ENCODE measurements at places on chromosomes 4 and X.

GRCh38 chr4:22532117-22532516 is 16.3 kb upstream of the ADGRA3 start:
- no peak for DNase-seq

- no peak for DNase-seq
These were observed 259.6 kb downstream of the C4orf33 start for GRCh38 chr4:129355516-129355915.

DNA sequence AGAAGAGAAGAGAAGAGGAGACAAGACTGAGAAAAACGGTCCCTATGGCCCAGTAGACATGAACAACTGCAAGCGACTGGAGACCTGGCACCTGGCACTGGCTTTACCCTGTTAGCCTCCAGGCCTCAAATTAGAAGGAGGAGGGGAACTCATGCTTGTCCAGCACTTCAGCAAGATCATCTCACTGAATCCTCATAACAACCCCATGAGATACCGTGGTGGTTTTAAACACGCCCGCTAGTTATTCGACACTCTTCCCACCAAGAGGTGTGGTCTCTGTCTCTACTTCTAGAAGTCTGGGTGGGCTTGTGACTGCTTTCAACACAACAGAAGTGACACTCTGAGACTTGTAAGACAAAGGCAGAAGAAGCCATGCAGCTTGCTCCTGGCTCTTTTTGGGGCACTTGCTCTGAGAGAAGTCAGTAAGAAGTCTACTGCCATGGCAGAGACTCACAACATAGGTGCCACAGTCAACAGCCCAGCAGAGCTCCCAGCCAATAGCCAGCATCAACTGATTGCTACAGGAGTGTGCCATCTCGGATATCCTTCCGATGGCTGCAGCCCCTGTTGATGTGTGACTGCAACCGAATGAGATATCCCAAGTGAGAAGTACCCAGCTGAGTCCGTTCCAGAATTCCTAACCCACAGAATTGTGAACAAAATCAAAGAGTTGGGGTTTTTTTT is 34.0 kb upstream of the BCOR start:
- DNase-seq: no peak

DNA sequence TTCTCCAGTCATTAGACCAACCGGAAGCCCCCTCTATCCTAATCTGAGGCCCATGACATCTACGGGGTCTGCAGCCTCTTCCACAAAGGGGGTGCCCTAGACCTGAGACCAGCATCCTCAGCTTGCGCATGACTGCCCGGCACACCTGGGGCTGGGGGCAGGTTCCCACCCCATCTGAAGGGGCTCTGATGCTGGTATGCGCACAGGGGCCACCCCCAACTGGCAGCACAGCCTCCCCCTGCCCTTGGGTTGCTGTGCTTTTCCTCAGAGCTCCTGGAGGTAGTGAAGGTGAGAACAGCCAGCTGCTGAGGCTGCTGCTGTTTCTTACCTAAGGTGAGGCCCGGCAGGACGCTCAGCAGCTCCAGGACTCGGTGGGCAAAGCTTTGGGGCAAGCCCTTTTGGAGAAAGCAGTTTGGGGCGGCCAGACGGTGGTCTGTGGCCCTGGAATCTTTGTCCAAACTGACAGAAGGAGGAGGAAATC is 18.9 kb upstream of the CPLX1 start:
- DNase-seq: no peak

DNA sequence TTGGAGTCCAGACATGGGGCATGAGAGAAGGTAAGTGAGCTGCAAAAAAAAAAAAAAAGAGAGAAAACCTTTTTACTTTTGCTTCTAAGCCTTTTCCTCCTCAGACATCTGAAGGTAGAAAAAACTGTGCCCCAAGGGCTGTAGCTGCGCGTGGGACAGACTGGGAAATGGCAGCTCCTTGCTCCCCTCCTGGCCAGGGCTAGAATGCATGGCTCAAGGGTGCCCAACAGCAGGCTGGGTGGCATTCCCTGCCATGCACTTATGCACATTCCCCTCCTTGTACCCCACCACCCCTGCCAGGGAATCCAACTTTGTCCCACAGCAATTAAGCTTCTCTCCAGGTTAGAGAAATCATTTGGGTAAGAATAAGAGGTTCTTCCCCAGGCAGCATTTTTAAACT is 421.2 kb downstream of the TRAM1L1 start:
- DNase-seq: no peak

DNA sequence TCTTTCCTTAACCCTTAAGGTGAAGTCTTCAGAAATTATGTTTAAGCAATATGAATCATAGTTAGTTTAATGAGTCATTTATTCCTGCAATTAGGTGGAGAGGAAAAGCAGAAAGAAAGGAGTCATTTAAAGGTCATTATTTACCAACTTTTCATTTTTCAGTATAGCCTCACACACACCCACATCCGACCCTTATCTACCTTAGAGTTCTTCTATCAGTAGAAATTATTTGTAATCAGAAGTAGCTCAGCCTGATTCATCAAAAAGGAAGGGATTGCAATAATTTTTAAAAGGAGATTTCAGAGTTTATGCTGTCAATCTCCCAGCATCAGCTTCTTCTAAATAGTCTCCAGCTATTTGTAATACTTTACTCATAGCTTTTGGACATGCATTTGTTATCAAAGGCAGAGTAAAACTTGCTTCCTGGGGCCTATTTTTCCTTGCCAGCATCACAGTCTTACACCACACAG is 5.9 kb downstream of the ANXA10 start:
- DNase-seq: no peak

DNA sequence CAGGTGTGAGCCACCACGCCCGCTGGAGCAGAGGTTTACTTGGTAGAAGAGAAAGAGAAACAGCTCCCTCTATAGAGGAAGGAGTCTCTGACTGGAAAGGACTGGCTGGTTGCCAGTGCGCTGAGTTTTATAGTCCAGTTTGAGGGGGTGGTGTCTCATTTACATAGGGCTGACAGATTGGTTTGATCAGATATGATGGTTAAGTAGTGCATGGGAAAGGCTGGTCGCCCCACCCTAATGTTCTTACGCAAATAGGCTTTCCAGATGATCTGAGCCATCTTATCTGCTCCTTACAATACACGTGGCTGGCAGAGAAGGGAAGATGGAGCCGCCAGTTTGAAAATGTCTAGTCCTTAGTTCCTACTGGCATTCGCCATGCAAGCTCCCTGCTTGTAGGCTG is 439.5 kb downstream of the NAF1 start:
- no peak for DNase-seq

DNA sequence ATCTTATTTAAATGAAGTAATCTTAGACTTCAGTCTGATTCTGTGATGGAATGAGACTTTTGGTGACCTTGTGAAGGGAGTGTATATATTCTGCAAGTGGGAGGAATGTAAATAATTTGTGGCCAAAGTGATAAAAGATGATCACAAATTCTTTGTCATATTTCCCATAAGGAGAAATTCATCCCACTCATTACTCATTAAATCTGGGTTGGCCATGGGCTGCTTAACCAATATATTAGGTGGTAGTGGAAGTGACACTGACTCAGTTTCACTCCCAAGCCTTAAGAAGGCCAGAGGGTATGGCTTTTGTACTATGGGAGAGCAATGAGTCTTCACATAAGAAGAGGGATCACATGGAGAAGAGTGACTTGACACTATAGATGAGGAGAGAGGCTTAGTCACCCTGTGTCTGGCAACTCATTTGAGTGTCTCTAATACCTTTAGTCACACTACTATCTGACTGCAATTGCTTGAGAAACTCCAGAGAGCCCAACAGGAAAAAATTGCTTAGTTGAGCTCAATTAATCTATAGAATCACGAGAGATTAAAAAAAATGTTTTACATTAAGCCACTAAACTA is 408.2 kb upstream of the PITX2 start:
- DNase-seq: no peak

GRCh38 chr4:183959319-183960045 is 54.4 kb downstream of the STOX2 start:
- DNase-seq: no peak

GRCh38 chrX:85140964-85141363 is 102.6 kb downstream of the SATL1 start:
- no peak for DNase-seq

GRCh38 chr4:76293772-76294171 is 12.8 kb upstream of the STBD1 start:
- no peak for DNase-seq

DNA sequence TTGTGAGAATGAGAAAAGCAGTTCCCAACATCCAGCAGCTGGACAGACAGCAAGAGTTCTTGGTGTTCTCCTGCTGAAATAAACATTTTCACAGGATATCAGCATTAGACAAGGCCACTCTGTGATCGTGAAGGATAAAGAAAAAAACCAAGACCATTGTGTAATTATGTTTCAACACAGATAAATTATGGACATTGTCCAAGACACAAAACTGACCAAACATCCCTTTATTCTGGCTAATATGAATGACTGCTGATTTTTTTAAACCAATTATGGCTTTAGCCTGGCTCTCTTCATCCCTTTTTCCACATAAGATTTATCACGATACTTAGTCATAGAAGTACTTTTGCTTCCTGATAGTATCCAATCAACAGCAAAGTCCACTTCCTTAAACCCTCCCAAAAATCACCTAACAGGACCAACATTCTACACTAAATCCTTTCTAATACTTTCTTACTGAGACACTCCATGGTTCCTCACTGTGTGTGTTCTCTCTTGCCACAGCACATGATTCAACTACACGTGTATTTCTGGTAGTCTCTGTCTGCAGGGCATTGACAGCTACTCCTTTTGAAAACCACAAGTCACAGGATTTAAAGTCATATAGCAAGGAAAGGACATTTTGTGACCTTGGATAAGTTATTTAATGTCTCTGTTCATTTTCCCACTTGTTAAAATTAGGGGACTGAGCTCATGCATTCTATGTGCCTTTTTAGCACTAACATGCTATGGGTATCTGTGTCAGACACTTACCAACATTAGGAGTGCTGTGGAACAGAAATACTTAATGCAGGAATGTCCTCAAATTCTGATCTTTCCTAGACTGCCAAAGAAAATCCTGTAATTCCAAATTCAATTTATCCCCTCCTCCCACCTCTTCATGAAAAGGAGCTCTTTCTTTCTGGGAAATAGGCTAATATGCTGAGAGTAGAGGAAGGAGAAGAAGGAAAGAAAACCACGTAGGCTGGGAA is 137.2 kb upstream of the PGRMC2 start:
- no peak for DNase-seq

DNA sequence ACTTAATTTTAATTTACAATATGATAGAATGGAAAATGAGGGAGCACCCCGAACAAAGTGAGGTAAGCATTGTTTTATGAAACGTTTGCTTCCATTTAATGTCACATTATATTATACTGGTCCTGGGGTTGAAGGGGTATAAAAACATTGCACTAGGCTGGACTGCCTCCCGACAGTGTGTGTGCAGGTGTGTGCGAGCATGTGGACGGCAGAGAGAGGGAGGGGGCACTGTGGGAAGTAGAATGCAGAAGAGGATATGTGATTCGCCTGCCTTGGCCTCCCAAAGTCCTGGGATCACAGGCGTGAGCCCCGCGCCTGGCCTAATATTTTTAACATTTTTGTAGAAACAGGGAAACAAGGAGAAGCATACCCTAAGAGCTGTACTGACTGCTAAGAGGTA is 36.0 kb downstream of the IRF2 start:
- DNase-seq: no peak

DNA sequence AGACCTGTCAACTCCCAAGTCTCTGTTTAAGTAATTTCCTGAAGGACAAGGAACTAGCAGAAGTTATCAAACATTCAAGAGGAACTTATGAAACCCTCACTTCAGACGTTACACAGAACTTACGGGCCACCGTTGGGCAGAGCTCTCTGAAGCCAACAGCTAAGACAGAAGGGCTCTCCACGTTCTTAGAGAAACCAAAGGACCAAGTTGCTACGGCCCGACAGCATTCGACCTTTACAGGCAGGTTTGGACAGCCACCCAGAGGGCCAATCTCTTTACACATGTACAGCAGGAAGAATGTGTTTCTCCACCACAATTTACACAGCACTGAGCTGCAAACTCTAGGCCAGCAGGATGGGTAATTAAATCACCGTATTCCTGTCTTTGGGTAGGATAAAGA is 705.1 kb upstream of the GRID2 start:
- no peak for DNase-seq

DNA sequence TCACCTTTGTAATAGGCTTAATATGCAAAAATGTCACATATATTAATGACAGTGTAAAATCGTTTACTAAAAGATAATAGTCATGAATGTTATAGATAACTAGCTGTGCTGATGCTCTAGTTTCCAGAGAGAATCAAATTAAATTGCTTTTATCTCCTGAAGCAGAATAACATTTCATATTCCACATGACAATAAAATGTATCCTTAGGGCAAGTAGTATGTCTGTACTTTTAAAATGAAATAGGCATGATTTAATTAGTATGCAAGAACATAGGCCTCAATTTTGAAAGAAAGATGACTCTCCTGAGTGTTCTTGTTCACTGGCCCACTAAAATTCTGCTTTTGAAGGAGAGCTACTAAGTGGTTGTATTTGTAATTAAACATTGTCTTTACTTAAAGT is 1027.0 kb downstream of the ARAP2 start:
- DNase-seq: no peak

DNA sequence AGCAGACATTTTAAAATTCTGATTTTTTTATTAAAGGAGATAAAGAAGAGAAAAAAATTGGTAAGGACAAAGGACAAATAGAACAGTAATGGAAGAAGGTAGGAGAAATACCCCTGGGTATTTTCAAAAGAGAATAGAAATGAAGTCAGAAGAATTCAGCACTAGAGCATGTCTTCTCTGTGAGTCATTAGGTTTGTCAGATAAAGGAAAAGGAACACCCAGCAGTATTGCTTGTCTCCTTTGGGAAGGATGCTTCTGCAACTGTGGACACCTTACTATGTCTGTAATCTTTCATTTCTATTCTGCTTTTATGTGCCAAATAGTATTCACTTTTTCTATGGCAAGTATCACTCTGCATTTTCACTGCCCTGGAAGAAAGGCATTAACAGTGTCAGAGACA is 24.0 kb upstream of the PCDH7 start:
- DNase-seq: no peak

DNA sequence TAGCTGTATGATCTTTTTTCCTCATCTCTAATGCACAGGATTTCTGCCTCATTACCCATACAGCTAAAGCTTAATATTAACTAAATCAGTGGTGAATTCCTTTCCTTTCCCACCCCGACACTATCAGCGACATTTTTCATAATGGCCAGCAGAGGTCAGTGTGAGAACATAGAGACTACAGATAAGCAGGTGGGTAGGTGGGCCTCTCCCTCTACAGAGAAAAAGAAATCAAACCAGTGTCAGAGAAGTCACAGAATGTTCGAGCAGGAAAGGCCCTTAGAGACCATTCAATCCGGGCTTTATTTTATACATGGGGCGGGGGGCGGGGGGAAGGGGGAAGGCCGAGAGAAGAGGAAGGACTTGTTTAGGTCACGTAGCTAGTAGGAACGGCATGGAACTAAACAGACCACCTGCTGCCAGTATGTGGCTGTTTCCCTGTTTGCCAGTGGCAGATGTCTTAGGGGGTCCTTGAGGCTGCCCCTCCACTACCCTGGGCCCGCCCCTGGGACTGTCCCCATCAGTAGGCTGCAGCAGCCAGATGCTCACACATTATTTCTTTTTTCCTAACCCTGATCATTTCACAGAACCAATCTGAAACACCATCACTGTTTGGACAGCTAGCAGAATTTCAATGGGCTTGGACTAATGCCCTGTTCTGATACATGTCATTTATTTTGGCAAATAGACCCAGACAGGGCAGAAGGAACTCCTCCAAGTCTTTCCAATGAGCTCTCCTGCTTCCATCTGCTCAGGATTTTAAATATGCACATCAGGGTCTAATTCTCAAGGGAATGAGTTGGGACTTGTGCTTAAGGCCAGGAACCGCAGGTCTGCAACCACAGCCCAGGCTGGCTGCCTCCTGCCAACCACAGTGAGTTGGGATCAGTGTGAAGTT is 133.4 kb downstream of the ATG4A start:
- DNase-seq: no peak

All from activated CD4-positive, alpha-beta T cell treated with anti-CD3 and anti-CD28 coated beads, Interleukin-2, amount 50 U/mL, for 4 hours (primary cell).